ENCODE measurements at places on chromosomes 5 and 9. TPM values are rescaled to one million over a fixed set of nuclear protein-coding genes. Genes with fewer than 3 reads are reported as not detected.

DNA sequence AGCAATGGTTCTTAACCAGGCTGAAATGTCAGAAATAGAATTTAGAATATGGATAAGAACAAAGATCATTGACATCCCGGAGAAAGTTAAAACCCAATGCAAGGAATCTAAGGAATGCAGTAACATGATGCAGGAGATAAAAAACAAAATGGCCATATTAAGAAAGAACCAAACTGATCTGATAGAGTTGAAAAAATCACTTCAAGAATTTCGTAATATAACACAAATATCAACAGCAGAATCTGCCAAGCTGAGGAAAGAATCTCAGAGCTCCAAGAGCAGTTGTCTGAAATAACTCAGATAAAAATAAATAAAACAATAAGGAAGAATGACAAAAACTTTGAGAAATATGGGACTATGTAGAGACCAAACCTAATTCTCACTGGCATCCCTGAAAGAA is 37.8 kb upstream of the TAS2R1 start:
- no peaks in the 10 kb centered on the region for H3K36me3 ChIP-seq
- H3K4me1 ChIP-seq: no peaks in the 10 kb centered on the region
- no peak overlapping the region for H3K27ac ChIP-seq
- no peaks in the 10 kb centered on the region for H3K27me3 ChIP-seq

DNA sequence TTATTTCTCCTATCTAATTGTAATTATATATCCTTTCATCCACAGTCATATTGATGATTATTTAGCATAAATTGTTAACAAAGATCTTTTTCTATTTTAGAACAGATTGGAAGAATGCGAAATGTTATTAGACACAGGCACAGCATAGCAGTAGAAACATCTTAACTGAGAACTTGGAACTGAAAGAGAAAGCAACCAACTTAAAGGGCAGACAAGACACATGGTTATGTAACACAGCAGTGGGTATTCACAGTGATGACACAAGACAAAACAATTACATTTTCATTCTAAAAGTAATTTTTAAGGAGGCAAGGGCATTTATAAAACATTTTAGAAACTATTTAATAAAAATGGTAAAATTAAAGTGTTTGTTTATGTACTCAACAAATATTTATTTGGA is 57.7 kb upstream of the MEF2C start:
- no peaks in the 10 kb centered on the region for H3K4me1 ChIP-seq
- H3K27ac ChIP-seq: no peak overlapping the region
- no peak for DNase-seq
- no peaks in the 10 kb centered on the region for H3K27me3 ChIP-seq
- no peaks in the 10 kb centered on the region for H3K36me3 ChIP-seq
- no peak overlapping the region for H3K4me3 ChIP-seq

GRCh38 chr5:21689587-21689986 is 1163.6 kb downstream of the CDH12 start:
- no peak overlapping the region for H3K27ac ChIP-seq
- no peak overlapping the region for H3K4me3 ChIP-seq
- H3K27me3 ChIP-seq: no peaks in the 10 kb centered on the region
- no peaks in the 10 kb centered on the region for H3K36me3 ChIP-seq
- H3K4me1 ChIP-seq: no peaks in the 10 kb centered on the region

DNA sequence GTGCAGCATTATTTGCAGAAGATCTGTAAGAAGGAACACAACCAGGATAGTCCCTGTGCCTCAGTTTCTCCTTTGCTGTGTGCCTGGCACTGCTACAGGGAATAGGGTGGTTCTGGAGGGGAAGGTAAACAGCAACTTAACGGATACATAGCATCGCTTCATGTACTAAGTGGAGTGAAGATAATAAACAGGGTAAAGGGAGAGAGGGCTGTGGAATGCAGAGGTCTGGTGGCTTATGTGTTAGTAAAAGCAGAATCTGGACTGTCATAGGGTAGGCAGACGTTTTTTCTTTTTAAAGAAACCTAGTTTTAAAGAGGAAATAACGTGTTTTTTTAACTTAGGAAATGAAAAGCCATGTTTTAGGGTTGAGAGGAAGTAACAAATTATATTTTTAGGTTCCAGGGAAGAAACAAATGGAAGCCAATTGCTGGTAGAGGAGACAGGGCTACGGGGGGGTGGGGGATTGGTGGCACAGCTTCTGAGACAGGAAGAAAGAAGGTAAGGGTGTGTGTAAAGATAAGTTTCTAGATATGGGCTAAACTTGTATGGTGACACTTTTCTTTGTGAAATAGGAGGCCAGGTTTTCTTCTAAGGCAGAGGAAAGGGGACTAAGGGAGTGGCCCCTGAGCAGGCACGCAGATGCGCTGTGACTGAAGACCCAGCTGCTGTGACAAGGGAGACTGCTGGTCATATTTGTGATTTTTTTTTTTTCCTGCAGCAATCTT is 1.3 kb downstream of the GNG10 start:
- no peak for DNase-seq
- H3K27ac ChIP-seq: no peak overlapping the region

DNA sequence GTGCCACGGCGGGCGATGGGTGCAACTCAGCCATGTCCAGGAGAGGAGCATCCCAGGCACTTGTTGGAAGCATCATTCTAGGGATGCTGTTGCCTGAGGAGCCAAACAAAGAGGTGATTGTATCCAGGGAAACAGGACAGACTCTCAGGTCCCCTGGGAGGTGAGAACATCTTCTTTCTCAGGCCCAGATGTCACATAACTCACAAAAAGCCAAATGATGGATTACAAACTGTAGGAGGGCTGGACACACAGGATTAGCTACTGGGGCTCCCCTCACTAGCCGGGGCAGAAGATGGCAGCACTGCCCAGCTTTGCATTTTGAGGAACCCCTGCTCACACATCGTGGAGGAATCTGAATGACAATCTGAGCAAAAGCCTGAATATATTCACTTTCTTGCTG is 64.7 kb upstream of the NFIL3 start:
- H3K27me3 ChIP-seq: no peaks in the 10 kb centered on the region
- H3K4me3 ChIP-seq: no peak overlapping the region
- no peak for DNase-seq
- H3K36me3 ChIP-seq: no peaks in the 10 kb centered on the region

DNA sequence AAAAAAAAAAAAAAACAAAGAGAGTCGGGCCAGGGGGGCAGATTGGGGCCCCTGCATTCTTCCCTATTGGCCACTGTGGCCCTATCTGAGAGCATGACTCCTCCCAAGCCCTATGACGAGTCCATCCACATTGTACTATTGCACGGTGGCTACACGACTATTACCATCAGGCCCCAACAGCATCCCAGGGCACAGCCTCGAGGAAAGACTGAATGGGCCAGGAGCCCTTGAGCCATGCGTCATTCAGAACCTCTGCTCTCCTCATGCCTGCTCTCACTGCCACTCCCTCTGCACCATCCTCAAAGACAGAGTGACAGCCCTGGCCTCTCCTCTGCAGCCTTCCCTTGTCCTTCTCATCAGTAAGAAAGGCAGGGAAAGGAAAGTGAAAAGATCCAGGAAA is 20.2 kb upstream of the ORM1 start:
- H3K4me3 ChIP-seq: no peak overlapping the region
- H3K36me3 ChIP-seq: no peaks in the 10 kb centered on the region
- no peaks in the 10 kb centered on the region for H3K27me3 ChIP-seq
- DNase-seq: peak; percentile 9

- H3K4me3 ChIP-seq: no peak overlapping the region
- no peak overlapping the region for H3K27ac ChIP-seq
- H3K27me3 ChIP-seq: no peaks in the 10 kb centered on the region
- H3K4me1 ChIP-seq: no peaks in the 10 kb centered on the region
- H3K36me3 ChIP-seq: no peaks in the 10 kb centered on the region
Observed at GRCh38 chr5:59863777-59864176, 29.7 kb downstream of the PDE4D start.

DNA sequence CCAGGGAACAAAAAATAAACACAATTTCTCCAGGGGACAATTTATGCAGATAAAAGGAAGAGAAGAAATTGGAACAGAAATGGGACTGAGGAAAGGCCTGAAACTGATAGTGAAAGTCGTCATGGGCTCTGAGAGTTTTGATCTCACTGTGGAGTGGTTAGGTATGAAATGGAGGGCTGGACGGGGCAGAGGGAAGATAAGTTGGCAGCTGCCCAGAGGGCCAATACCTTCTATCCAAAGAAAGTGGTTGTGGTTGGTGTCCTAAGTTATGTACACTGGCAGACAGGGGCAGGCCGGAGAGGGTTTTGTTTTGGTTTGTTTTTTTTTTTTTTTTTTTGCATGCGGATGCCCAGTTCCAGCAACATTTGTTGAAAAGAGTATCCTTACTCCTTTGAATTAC is 46.1 kb downstream of the ZNF618 start:
- no peaks in the 10 kb centered on the region for H3K27me3 ChIP-seq
- no peak for DNase-seq
- no peaks in the 10 kb centered on the region for H3K36me3 ChIP-seq

GRCh38 chr5:59185757-59186385 is 603.0 kb downstream of the RAB3C start:
- no peaks in the 10 kb centered on the region for H3K36me3 ChIP-seq
- DNase-seq: no peak
- H3K4me1 ChIP-seq: no peaks in the 10 kb centered on the region
- no peak overlapping the region for H3K27ac ChIP-seq
- H3K27me3 ChIP-seq: no peaks in the 10 kb centered on the region

GRCh38 chr5:88787856-88788255 is 95.1 kb downstream of the MEF2C start:
- DNase-seq: no peak
- no peaks in the 10 kb centered on the region for H3K36me3 ChIP-seq
- no peaks in the 10 kb centered on the region for H3K27me3 ChIP-seq
- H3K4me1 ChIP-seq: peaks cover 22% of the 10 kb centered on the region

ACTBL2 gene
- 0.16 TPM for total RNA-seq

HK3 gene
- total RNA-seq: 6.4 TPM

RXFP3 gene
- total RNA-seq: not detected

ASTN2 gene
- 117 TPM for total RNA-seq

OBP2B gene
- 34.0 TPM for total RNA-seq
